ENCODE measurements at places on chromosomes 4 and X.
A peak's percentile ranks its signal among the peaks of the same experiment; 100 is the strongest.

DNA sequence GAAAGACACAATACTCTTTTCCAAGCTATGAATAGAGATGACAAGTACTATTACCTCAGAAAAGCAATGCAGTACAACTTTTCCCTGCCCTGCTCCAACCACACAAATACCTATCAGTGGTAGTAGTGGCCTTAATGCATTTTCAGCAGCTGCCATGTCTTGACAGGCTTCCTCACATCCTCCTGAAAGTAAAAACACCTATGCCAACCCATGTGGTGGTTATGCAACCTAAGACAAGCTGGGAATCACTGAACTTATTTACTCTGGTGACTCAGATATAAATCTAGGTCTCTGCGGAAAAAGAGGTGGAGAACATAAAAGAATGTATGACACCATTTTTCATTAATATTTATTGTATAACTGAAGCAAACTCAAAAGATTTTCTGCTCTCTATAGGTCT is 14.5 kb downstream of the WDFY3 start:
- DNase-seq: no peak

DNA sequence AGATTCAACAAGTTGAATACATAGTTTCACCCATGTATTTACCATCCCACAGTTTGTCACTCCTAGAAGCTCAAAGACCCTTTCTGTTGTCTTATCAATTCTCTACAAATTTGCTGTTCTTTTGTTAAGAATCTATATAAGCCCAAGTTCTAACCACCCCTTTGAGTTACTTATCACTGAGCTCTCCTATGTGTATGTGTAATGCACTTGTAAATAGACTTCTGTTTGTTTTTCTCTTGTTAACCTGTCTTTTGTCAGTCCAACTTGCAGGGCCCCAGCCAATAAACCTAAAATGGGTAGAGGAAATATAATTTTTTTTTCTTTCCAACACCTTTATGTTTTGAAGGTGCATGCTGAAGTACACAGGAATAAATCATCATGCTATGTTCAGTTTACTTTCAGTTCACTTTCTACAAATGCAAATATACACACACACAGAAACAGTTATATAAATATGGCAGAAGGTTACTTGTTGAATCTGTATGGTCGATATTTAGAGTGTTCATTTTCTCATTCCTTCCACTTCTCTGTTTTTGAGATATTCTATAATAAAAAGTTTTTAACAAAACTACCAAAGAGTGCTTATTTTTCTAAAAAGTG is 22.3 kb upstream of the CLOCK start:
- no peak for DNase-seq

DNA sequence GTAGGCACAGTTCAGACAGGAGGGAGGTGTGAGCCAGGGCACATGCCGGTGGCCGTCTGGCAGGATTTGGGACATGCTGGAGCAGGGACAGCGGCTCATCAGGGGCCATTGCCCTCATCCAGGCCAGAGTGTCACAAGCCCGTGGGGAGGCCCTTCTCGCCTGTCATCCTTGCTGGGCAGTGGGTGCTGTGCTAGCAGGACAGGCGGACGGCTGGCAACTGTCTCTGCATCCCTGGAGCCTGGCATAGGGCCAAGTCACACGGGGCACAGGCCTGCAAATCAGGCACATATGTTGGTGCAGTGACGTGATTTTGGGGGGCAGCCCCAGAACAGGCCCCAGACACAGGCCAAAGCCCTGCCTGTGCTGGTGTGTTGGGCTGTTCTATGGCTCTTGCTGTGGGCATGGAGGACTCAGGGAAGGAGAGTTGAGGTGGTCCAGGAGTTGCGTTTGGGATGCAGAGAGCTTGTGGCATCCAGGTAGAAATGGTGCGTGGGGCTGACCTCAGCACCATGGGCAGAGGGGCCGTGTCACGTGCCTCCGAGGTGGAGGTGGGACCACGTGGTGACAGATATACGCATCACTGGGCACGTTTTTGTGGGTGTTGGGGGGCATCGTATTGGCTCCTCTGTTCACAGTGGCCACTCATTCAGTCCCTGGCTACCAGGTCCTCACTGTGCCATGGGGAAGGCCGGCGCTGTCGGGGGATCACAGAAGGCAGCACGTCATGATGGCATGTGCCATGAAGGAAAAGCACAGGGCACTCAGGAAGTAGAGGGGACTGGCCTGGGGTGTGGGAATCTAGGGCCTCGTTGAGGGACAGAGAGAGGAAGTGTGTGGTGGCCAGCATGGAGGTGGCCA is 14.6 kb upstream of the MSANTD1 start:
- no peak for DNase-seq

- DNase-seq: peak; percentile 61
These were observed at the start of gene ZNF330 for GRCh38 chr4:141220691-141221659. TSS of gene ZNF330 (plus strand) at chr4:141220895. CDS start at chr4:141222372, 1,477 bp downstream.

DNA sequence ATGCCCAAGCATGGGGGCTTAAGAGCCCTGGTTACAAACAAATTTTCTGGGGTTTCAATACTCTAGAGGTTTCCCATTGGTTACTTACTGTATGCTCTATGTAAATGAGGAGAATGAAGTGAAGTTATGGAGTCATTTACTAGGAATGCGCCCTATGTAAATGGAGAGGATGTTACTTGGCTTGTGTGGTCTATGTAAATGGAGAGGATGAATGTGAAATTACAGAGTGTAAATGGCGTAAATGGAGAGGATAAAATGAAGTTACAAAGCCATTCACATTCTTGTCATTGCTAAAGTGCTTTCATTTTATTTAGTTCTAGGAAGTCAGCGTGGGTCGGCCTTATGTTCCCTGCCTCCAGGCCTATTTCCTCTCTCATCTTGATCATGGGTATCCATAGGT is 810.5 kb upstream of the ADGRL3 start:
- DNase-seq: no peak

DNA sequence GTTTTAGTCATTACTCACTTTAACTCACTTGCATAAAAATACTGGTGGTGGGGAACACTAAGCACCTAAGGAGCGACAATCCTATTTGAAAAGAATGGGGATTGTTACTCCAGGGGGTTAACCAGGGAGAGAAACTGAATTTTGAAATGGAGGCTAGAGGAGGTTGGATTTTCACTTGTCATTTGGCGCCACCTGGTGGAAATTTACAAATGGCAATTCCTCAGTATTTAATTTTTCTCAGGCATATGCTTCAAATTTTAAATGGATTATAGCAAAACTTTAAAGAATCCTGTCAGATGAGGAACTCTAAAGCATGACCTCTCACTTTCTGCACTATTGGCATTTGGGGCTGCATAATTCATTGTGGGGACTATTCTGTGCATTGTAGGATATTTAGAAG is 2.7 kb upstream of the GEMIN8 start:
- DNase-seq: no peak

GRCh38 chr4:147326591-147326990 is 154.3 kb upstream of the EDNRA start:
- DNase-seq: no peak

- no peak for DNase-seq
These were observed 3.4 kb downstream of the SPARCL1 start for GRCh38 chr4:87525636-87526295.

GRCh38 chr4:8664031-8664805 is 71.7 kb downstream of the CPZ start:
- DNase-seq: no peak

GRCh38 chrX:125954236-125954635 is 211.9 kb downstream of the DCAF12L2 start:
- no peak for DNase-seq

DNA sequence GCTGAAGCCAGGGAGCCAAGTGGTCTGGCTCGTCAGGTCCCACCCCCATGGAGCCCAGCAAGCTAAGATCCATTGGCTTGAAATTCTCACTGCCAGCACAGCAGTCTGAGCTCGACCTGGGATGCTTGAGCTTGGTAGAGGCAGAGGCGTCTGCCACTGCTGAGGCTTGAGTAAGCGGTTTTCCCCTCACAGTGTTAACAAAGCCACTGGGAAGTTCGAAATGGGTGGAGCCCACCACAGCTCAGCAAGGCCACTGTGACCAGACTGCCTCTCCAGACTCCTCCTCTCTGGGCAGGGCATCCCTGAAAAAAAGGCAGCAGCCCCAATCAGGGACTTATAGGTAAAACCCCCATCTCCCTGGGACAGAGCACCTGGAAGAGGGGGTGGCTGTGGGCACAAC is 353.8 kb downstream of the NAP1L3 start:
- no peak for DNase-seq

- no peak for DNase-seq
These were observed 19.4 kb downstream of the SPRY1 start for GRCh38 chr4:123415977-123416376.

DNA sequence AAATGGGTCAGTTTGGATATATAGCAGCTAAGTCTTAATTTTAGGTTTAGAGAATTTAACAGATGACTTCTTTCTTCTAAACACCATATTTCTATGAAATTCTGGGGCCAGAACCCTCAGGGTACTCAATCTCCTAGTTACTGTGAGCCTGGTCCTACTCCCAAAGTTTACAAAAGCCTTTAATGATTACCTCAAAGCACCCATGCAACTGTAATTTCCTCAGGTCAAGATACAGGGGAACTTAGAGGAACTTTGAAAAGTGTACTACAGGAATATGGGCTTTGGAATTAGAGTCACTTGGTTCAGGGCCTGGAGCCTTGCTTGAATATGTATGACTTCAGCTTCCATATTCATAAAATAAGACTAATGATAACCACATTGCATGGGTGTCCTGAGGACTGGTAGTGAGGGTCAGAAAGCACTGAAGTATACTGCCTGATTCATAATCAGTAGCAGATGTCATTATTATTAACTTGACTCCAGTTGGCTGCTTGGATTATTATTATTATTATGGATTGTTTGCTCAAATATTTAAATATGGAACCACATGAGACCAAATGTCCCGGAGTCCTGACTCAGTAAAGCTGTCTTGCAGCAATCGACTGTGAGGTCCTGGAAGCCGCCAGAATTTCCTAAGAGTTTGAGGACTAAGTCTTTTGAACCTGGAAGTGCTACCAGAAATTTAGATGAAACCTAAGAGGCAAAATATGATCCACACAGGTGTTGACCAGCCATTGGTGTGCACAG is 2.0 kb upstream of the ADH7 start:
- no peak for DNase-seq

DNA sequence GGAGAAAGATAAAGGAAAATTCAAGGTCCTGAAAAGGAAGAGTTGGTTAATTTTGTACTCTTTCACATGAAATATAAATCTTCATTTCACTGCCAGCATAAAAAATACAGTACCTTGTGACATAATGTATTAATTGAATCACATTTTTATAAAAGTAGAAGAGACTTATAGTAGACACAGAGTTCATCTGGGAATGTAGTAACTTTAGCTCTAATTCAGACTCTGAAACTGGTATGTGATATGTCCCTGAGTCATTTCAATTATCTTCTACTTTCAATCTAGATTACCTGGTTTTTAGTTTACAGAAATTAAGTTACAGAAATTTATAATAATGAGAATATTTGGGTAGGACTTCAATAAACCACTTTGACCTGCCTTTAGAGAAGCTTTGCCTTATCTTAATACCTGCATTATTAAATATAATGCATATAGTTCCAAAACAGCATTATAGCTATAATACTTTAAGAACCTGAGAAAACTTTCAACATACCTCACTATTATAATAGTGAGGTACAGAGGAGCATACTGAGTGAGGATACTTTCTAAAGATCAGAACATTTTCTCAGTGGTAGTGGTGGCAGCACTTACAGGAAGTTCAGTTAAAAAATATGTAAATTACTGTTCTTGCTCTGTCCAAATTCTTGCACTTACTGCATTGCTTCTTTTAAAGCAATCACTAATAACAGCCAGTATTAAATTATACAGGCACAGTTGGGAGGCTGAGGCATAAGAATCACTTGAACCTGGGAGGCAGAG is 11.2 kb downstream of the NEK1 start:
- DNase-seq: no peak

GRCh38 chrX:21394792-21395191 is 20.6 kb downstream of the CNKSR2 start:
- no peak for DNase-seq

GRCh38 chrX:12910423-12911121 is 4.2 kb downstream of the TLR8 start:
- no peak for DNase-seq

DNA sequence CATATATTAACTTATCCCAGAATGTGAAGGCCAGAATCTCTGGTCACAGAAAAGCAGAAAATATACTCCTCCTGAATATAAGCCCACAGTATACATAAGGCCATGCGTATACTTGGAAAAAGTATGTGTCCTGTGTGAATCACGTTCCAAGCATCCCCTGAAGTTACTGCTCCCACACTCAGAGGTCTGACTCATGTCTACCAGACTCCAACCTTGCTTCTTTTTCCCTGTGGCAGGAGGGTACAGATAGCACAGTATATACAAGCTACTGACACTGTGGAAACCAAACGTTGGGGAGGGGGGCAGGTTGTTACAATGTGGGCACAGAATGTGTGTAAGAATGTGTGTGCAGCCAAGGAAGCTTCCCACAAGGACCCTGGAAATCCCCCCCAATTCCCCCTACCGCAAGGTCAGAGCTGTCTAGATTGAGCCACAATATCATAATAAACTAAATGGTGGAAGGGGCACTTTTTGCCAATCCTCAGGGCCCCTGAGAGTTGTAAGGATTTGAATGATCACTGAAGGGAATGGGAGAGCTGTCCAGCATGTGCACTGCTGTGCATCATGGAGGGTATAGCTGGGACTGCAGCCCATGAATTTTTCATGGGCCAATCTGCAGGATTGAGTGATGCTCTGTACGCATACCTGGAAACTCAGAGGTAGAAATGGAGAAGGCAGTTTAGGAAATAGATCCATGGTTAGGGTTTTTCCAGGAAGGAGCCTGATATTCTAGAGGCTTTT is 7.4 kb upstream of the RELL1 start:
- DNase-seq: no peak

- no peak for DNase-seq
These were observed 44.9 kb upstream of the PRSS48 start for GRCh38 chr4:151231915-151232595.

- no peak for DNase-seq
These were observed 65.2 kb upstream of the FAM47B start for GRCh38 chrX:34877436-34877835.

DNA sequence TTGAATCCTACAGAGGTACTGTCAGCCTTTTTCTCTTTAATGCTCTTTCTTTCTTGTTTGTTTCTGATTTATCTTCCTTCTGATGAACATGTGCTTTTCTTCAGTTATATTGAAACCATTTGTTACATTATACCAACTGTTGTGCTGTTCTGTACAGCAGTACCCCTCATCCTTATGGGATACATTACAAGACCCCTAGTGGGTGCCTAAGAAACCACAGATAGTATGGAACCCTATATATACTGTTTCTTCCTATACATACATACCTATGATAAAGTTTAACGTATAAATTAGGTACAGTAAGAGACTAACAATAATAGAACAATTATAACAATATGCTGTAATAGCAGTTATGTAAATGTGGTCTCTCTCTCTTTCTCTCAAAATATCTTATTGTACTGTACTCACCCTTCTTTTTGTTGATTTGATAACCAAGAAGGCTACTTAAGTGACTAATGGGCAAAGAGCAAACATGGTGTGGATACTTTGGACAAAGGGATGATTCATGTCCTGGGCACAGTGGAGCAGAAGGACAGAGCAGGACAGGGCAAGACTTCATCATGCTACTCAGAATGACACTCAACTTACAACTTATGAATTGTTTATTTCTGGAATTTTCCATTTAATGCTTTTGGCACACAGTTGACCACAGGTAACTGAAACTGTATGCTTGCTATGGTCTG is 10.7 kb upstream of the YIPF7 start:
- DNase-seq: no peak

All from GM19239 (cell line).